ENCODE measurements at places on chromosomes 5 and 9. TPM values are rescaled to one million over a fixed set of nuclear protein-coding genes. Genes with fewer than 3 reads are reported as not detected.
A peak's percentile ranks its signal among the peaks of the same experiment; 100 is the strongest.

GRCh38 chr5:134989266-134989830 is 21.6 kb downstream of the CATSPER3 start:
- DNase-seq: no peak

- no peak for DNase-seq
Observed at GRCh38 chr9:28329323-28329722, 756.0 kb upstream of the C9orf72 start.

- DNase-seq: peak; percentile 86
Observed at GRCh38 chr9:131667576-131667975, 72.3 kb downstream of the RAPGEF1 start.

GRCh38 chr5:101435768-101436167 is 532.7 kb upstream of the ST8SIA4 start:
- no peak for DNase-seq

- DNase-seq: no peak
Observed at GRCh38 chr5:18965893-18966292, 1022.1 kb downstream of the CDH18 start.

DNA sequence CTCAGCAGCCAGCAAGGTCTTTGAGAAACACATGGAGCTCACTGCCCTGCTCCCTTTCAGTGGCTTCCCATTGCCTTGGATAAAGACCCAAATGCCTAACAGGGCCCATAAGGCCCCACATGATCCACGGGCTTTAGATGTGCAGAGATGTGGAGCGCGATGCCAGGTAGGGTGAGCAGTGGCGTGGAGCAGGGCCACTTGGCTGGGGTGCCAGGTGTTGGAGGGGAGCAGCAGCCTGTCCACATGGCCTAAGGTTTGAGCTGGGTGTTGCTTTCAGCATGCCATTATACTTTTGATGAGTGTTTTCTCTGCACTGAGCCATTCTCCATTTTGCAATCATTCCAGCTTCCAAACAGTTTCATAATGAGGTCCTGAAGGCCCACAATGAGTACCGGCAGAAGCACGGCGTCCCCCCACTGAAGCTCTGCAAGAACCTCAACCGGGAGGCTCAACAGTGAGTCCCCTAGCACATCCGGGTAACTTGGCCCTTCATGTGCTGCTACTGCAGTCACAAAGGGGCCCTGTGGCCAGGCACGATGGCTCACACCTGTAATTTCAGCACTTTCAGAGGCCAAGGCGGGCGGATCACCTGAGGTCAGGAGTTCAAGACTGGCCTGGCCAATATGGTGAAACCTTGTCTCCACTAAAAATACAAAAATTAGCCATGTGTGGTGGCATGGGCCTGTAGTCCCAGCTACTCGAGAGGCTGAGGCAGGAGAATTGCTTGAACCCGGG is 11.1 kb downstream of the GLIPR2 start:
- no peak for DNase-seq

GRCh38 chr9:131723632-131724031 is 16.2 kb downstream of the RAPGEF1 start:
- DNase-seq: no peak

- no peak for DNase-seq
Observed at GRCh38 chr5:96121364-96121763, 159.7 kb upstream of the ELL2 start.

DNA sequence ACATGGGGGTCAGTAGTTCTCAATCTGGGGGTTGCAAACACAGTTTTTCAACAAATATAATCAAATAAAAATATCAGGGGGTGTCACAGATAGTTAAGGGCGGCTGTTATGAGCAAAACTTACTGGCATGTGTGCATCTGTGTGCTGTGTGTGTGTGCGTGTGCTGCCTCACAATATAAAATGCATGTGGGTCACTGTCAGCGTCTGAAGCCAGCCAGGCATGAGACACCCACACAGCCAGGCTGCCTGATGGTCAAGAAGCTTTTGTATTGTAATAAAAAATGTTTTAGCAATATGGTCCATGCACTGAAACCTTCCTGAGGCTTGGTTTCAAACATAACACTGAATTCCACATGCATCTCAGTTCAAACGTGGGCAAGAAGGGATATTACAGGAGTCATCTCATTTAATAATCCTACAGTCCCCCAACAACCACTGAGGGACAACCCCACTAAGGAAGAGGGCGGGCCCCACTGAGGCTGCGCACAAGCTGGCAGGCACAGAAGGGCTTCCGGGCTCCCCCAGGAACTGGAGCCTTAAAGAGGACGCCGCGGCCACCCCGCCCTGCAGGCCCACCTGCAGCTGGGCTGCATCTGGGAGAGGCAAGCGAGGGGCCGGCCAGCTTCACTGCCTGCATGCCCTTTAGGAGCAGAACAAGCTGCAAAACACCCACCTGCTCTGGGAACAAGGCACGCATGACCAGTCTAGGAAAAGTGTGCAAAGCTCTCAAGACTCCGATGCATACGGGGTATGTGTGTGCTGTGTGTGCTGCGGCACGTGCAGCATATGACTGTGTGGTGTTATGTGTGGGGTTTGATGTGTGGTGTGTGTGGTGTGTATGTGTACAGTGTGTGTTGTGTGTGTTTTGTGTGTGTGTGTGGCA is 14.1 kb downstream of the SEMA4D start:
- peak; percentile 90 for DNase-seq

DNA sequence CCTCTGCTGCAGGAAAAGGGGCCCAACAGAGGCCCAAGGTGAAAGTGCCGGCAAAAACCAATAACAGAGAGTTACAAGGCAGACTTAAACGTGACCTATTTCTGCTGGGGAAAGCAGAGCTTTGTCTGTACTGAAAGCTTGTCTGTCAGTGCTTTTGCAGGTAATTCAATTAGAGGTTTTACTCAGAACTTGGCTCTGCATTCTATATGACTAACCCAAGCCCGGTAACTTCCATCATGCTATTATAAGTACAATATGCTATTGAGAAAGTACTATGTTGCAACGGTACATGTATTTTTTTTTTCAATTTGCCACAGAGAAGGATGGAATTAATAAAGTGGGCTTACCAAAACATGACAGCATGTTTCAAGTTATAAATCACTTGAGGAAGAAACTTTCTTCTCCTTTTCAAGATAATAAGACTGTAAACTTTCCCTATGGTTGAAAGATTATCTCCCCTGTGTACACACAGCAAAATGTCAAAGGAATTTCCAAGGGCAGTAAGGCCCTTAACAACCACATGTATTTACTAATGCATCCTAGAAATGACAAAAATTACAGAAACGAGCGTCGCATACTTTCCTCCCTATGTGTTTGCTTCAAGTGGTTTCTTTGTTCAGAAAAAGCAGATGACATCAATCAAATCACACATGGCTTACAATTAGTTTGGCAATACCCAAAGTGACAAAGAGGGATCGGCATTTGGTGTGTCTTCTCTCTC is 282.4 kb downstream of the EFNA5 start:
- DNase-seq: peak; percentile 64

DNA sequence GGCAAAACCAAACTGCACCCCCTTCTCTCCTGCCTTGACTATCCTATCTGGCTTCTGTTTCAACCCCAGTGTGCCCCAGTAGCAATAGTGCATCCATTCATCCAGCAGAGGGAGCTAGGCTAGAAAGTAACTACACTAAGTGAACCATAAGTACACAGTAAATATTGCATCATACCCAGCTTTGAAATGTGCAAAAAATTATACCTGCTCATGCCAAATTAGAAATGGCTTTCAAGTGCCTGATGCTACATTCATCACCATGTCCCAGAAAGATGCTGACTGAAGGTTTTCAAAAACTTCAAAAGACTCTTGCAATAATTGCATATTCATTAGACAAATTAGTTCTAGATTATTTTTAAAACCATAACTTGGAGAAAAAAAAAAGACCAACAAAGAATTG is 153.5 kb downstream of the PRELID2 start:
- DNase-seq: peak; percentile 77

DNA sequence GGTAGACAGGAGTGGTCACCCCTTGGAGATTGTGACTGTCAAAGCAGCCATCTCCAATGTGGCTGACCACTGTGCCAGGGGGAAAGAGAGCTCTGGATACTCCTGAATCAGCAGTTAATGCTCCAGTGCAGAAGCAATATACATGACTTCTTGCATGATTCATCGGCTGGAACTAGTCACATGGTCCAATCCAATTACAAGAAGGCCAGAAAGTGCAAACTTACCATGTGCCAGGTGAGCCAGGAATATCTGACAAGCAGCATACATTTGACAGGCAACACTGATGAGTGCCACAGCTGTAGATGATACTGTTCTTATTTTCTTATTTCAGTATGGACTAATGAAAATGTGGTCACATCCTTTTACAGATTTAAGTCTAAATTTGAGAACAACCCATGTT is 440.0 kb upstream of the MPDZ start:
- DNase-seq: no peak

GRCh38 chr5:1764606-1764960 is 35.1 kb downstream of the MRPL36 start:
- DNase-seq: no peak

DNA sequence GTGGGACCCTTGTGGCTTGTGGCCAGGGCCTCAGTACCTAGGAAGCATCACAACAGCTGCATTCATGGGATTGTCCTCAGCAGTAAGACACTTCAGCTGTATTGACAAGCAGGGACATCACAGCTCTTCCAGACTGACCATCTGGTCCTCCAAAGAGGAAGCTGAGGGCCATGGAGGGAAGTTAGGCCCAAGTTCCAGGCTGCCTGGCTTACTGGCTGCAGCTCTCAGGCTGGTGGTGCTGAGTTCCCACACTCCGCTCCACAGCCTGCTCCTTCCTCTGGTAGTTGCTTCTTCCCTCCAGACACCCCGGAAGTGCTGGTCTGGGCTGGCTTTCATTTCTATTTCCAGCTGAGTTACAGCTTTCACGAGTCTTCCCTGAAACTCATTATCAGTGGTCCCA is 5.7 kb upstream of the STING1 start:
- peak; percentile 72 for DNase-seq

DNA sequence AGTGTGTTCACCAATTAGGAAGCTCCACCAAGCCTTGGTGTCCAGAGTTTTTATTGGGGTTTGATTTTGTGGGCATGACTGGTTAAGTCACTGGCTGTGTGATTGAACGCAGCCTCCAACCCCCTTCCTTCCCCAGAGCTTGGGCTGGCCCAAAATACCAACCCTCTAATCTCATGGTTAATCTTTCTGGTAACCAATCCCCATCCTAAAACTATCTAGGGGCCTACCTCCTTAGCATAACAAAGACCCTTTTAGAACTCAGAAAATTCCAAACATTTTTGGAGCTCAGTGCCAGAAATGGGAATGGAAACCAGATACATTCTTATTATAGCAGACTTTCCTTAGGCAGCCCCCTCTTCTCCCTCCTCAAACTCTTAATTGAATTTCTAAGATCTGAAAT is 35.9 kb upstream of the HRH2 start:
- DNase-seq: no peak

GRCh38 chr5:77087484-77088261 is 588 bp upstream of the ZBED3 start:
- DNase-seq: no peak

DNA sequence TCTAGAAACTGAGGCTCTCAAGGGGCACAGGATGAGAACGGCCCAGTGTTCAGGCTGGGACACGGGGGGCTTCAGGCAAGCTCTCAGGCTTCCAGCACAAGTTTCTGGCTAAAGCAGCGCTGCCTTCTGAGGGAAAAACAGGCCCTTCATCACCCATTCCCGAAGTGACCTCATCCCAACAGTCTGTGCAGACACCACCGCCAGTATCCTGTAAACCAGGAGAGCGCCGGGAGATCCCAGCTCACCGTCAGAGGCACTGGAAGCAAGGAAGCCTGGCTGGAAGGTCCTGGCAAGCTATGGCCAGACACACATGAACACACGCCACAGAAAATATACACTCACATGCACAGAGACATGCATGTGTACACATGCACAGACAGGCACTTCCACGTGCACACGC is 8.8 kb downstream of the SLC12A7 start:
- DNase-seq: no peak

- no peak for DNase-seq
Observed at GRCh38 chr9:69746859-69747560, 12.8 kb downstream of the PTAR1 start.

DNA sequence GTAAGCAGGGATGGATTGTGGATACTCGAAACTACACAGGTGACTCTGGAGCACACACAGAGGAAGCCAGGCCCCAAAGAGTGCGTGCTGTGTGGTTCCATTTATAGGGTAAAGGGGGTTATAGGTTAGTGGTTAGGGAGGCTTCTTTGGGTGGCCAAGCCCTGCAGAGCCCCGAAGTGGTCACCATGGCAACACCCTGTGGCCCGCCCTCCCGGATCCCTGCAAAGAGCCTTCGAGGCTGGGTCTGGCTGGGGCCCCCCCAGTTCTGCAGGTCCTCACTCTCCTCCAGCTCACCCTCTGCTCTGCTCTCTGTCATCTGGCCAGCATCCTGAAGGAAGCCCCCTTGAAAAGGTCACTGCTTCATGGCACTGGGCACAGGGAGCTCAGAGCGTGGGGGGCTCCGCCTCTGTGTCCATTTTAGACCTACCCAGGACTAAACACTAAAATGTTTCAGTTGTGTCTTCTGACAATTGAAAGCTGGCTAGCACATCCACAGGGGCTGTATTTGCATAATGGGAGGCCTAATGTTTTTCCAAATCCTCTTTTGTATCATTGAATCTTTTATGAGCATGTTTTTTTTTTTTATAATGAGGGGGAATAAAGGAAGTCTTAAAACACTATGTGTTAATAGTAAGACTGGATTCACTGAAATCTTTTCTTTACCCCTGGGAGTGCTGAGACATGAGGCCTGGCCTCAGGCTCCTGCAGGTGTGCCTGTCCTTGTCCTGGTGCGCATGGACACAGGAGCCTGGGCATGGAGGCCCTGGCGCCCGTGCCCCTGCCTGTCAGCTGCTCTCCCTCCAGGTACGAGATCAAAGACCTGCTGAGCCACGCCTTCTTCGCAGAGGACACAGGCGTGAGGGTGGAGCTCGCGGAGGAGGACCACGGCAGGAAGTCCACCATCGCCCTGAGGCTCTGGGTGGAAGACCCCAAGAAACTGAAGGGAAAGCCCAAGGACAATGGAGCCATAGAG is 55.3 kb downstream of the WNK2 start:
- no peak for DNase-seq

DNA sequence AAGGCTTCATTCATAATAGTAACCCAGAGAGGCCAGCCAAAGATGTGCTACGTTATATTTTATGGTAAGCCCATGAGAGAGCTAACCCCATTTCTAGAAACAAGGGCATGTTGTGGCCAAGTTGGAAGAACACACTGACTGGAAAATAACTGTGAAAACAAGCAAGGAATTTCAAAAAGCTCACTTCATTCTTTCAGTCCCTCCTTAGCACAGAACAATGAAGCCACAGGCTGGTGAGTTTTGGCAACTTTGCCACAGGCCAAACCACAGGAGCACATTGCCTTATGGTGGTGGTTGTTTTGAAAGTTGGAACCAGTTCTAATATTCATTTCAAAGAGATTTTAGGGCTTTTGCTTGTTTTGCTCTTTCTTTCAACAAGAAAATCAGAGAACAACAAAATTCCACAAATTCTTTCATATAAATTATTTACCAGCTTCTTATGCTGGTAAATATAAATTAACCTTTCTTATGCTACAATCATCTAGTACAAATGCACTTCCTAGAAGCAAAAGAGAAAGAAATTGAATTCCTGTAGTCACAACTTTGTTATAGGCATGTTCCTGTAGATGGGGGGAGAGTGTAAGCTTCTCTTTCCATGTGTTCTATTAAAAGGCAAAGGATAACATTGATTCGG is 225.4 kb upstream of the RFX3 start:
- DNase-seq: no peak

Gene F2RL2
- total RNA-seq: not detected

Gene PCDHB4
- not detected for total RNA-seq

Gene PAX5
- 0.16 TPM for total RNA-seq

Gene PHF24
- 0.57 TPM for total RNA-seq

Gene SH3RF2
- 0.02 TPM for total RNA-seq

Gene GGTA1
- total RNA-seq: not detected

Gene PPIC
- total RNA-seq: not detected

Gene C9
- not detected for total RNA-seq

Gene ABO
- 0.36 TPM for total RNA-seq

All from activated CD4-positive, alpha-beta T cell treated with anti-CD3 and anti-CD28 coated beads, Interleukin-2, amount 10 ng/mL, durations not matched to agents 24 days and 14 days (primary cell).